ENCODE measurements at places on chromosomes 16 and 17.

GRCh38 chr17:77208217-77208808 lies 67.5 kb downstream of the SEC14L1 start:
- peak; percentile 56 for DNase-seq

DNA sequence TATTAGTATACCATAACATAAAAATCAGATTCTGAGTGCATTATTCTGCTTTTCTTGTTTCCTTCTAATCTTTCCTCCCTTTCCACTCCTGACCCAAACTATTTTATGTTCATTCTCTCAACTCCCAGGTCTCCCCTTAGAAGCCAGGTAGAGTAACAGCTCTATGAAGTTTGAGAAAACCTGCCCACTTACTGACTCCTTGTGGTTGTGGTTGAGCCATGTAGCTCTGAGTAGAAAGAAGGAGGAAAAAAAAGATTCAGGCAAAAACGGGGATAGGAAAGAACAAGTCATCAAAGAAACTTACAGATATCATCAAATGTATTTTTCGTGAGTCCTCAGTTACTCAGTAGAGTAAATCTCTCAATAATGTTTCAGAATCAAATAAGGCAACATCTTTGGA lies 216.7 kb downstream of the PMP22 start:
- DNase-seq = no peak

GRCh38 chr17:14780097-14780651 lies 479.3 kb downstream of the HS3ST3B1 start:
- DNase-seq = no peak

- no peak for DNase-seq
These were observed 3.5 kb upstream of the TRIM47 start for GRCh38 chr17:75881678-75882454.

GRCh38 chr16:82753821-82754220 lies 127.1 kb downstream of the CDH13 start:
- DNase-seq = no peak

- no peak for DNase-seq
These were observed 232.3 kb upstream of the CIBAR2 start for GRCh38 chr16:85344502-85345128.

DNA sequence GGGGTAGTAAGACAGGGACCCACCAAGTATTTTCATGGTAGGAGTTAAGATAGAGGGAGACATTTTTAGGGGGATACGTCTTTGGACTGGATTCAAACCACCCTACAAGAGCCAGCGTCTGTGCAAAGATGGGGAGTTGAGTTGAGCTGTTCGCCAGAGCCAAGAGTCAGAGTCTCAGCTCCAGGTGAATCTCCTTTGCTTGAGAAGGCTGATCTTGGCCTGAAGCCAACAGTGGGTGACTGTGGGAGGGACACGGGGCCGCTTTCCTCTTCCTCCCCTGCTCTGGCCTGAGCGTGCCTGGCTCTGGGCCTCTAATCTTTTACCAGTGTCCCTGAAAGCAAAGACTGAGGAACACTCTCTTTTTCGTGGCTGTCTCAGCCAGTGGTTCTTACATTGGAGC lies 5.4 kb downstream of the TLE7 start:
- no peak for DNase-seq

DNA sequence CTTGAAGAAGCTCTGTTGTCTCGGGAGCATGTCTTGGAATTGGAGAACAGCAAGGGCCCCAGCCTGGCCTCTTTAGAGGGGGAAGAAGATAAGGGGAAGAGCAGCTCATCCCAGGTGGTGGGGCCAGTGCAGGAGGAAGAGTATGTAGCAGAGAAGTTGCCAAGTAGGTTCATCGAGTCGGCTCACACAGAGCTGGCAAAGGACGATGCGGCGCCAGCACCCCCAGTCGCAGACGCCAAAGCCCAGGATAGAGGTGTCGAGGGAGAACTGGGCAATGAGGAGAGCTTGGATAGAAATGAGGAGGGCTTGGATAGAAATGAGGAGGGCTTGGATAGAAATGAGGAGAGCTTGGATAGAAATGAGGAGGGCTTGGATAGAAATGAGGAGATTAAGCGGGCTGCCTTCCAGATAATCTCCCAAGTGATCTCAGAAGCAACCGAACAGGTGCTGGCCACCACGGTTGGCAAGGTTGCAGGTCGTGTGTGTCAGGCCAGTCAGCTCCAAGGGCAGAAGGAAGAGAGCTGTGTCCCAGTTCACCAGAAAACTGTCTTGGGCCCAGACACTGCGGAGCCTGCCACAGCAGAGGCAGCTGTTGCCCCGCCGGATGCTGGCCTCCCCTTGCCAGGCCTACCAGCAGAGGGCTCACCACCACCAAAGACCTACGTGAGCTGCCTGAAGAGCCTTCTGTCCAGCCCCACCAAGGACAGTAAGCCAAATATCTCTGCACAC lies 21.2 kb downstream of the AKAP1 start:
- peak; percentile 44 for DNase-seq

DNA sequence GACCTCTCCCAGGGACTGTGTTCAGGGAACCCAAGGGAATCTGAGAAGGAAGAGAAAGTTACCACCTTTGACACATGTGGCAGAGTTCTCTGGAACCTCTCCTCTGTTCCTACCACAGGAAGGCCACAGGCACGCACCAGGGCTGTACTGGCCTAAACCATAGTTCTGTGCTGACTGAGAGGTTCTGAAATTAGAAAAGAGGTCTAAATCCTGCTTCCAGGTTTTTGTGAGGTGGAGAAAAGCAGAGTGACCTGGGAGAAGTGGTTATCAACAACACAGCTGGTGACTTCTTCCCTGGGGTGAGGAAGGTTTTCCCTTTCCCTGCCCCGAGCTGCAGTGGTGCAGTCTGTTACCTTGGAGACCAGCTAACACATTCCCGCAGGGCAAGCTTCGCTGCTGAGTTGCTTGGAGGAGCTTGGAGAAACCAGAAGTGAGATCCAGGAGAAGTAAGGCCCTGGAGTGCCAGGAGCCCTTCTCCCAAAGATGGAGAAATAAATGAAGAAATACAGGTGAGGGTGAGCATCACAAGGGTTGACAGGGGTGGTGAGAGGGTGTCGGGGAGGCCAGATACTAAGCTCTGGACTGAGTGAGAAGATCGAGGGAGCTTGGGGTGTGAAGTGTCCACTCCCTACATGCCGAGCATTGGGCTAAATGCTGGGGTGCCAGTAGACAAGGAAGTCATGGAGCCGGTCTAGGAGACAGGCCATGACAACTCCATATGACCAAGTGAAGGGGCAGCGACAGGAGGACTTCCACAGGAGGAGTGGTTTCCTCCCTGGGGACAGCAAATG lies at the start of gene VWA3A:
Gene VWA3A (plus strand): TSS at position 399 of the 791 bp plus-strand sequence. CDS start 97 bp downstream, at position 496.
- DNase-seq = no peak

DNA sequence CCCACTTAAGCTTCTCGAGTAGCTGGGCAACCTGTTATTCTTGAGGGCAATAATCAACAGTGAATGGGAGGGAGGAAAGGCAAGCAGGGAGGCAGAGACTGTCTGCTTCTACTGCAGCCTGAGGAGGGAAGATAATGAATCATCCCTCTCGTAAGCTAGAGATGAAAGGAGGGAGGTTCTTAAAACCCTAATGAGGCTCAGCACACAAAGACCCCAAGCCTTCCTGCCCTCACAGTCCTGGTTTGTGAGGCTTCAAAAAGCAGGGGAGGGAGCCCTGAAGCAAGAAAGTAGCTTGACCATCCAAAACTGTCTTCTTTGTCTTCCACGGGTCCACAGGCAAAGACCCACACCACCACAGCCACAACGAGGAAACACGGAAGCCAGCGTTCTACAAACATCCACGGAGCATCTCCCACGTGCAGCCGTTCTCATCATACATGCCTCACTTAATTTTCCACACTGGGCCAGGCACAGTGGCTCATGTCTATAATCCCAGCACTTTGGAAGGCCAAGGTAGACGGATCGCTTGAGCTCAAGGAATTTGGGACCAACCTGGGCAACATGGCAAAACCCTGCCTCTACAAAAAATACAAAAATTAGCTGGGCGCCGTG lies 1.8 kb downstream of the PIK3R5 start:
- no peak for DNase-seq

- DNase-seq = no peak
These were observed 17.8 kb upstream of the KRT19 start for GRCh38 chr17:41545829-41546410.

DNA sequence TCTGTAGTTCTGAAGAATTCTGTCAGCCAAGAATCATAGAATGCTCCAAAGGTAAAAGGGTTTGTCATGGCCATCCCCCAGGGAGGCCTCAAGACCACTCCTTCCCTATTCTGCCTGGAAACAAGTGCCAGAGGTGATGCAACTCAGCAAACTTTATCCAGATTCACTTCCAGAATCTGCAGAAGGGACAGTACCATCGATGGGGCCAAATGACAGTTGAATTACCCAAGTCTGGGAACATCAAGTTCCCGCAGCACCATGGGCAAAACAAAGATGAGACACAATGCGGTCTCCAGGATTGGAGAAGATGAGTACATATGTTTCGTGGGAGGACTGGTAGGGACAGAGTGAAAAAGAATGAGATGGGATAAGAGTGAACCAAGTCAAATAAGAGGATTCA lies 13.7 kb upstream of the TAT start:
- DNase-seq = no peak

DNA sequence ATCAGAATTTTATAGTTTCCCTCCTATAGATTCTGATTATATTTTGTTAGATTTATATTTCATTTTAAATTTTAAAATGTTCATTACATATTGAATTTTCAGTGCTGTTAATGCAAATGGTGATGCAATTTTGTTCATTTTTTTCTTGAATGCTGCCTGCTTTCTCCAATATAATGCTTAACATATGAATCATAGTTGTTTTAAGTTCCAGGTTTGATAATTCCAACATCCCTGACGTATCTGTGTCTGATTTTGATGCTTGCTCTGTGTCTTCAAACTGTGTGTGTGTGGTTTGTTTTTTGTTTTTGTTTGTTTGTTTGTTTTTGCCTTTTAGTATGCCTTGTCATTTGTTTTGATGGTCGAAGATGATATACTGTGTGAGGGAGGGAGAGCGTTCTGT lies 134.7 kb upstream of the ELAC2 start:
- no peak for DNase-seq

DNA sequence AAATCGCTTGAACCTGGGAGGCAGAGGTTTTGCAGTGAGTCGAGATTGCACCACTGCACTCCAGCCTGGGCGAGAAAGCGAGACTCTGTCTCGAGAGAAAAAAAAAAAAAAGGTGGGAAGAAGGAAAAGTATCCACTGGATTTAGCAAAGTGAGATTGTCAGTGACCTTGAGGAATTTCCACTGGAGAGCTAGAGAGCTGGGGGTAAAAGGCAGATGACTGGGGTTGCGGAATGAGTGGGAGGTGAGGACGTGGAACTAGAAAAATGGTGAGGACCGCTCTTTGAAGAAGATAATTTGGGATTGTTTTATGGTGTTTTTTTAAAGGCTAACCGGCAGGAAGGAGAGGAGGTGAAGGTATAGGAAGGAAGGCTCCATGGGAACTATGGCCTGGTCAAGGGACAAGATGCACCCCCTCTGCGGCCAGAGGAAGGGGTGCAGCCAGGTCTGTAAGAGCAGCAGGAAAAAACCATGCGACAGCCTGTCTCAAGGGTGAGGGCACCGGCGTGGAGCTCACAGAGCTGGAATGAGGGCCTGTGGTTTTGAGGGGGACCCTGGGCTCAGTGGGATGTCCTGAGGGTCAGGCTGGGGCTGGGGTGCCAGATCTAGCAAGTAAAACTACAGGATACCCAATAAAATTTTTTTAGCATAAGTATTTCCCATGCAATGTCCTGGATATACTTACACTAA lies 694 bp upstream of the MLST8 start:
- no peak for DNase-seq

GRCh38 chr16:57324749-57325148 lies 33.8 kb upstream of the CCL22 start:
- DNase-seq = no peak

DNA sequence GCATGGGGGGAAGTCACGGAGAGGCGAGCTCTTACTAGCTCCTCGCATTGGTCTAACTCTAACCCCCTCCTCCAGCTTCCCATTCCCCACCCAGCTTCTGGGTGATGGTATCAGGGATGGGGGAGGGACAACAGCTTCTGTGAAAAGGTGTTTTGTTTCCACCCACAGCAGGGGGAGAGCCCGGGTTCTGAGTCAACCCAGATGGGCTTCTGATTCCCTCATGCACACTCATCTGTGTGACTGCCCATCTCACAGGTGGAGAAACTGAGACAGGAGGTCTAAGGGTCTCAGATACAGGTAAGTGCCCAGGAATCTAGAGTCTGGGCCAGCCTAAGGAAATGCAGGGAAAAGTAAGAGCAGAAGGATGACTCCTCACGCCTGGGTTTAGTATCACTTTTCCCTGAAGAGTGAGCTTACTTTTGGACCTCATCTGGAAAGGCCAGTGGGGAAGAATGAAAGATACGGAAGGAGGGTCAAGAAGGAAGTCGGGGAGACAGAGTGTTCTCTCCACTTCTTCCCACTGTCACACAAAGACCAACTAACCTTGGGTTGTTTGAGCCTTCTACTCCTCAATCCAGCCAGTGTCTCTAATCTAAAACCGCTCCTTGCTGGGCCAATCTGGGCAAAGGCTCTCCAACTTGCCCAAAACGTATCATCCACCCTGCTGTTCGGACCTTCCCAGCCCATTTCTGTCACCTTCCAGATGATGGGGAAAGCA lies 3.1 kb upstream of the TLCD2 start:
- DNase-seq = no peak

GRCh38 chr17:59508999-59509625 lies 56.3 kb upstream of the DHX40 start:
- no peak for DNase-seq

DNA sequence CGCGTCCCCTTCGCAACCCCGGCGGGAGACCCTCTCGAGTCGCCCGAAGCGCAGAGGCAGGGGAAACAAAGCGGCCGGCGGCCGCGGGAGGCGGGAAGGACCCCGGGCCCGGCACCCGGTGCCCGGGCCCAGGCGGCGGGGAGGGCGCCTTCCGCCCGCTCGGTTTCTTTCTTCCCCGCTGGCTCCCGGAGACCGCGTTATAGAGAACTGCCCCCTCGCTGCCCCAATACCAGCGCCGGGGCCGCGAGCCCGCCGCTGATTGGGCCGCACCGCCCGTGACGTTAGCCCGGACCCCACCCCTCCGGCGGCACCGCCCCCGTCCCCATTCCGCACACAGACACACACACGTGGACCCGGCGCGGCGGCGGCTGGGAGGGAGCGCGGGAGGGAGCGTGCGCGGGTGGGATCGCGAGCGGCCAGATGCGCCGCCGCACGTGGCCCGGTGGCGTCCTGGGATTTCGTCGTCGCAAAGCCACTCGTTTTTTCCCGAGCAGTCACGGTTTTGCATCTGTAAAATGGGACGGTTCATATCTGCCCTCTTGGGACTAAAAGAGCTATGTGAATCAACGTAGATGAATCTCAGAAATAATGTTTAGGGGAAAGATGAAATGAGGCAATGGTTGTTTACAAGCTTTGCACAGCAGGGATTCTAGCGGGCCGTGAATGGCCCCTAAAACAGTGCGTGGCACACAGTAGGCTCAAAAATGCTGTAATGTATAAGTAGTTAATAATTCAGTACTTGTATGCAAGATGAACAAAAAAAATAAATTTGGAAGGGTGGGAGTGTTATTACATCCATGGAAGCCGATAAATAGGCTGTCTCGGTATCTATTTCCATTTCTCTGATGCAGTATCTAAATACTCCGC lies at the start of gene EPOP:
Gene EPOP (minus strand): TSS at position 209 of the 867 bp plus-strand sequence. CDS start 462 bp downstream, outside the sequence.
- peak; percentile 91 for DNase-seq

DNA sequence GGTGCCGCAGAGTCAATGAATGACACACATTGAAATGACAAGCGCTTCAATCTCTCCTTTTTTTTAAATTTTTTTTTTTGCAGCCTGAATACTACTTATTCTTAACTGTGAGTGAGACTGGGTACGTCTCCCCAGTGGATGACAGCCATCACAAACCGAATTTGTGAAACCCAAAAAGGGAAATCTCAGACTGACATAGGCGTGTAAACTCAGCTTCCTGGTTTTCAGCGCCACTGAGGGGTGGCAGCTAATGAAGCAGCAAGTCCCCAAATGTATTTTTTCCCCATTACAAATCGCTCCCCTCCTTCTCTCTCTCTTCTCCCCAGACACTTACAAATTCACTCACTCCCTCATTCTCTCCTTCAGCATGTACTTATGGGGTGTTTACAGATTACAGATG lies 196.0 kb downstream of the MAF start:
- no peak for DNase-seq
